ENCODE measurements at places on chromosomes 2 and 18. TPM values are rescaled to one million over a fixed set of nuclear protein-coding genes. Genes with fewer than 3 reads are reported as not detected.

SLC9A2 gene
- polyA plus RNA-seq = 0.12 TPM

CCDC102B gene
- polyA plus RNA-seq = 0.94 TPM

TFCP2L1 gene
- polyA plus RNA-seq = 8.6 TPM

MC2R gene
- not detected for polyA plus RNA-seq
